ENCODE measurements at places on chromosomes 6 and 20. TPM values are rescaled to one million over a fixed set of nuclear protein-coding genes. Genes with fewer than 3 reads are reported as not detected.

HAO1 gene
- total RNA-seq: not detected

MCCD1 gene
- not detected for total RNA-seq

TMEM30A gene
- 70.2 TPM for total RNA-seq

LGSN gene
- not detected for total RNA-seq

RSPH9 gene
- total RNA-seq: not detected

DNA sequence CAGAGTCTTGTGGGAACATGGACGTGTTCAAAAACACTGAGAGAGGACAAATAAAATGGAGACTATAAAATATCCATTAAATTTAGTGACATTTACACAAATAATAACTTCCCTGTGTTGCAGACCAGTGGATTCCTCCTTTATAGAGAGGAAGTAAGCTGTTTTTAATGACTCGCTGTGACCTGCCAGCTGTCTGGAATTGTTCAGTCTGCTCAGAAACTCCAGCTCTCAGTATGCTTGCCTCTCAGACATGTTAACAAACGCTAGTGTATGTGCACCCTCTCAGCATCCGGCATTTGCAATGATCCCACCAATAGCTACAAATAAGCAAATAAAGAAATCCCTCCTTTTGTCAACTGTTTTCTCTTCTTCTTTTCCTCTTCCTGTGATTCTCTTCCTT lies 158.0 kb upstream of the TCF21 start:
- DNase-seq: no peak
- H3K27me3 ChIP-seq: no peaks in the 10 kb centered on the region
- H3K4me1 ChIP-seq: no peaks in the 10 kb centered on the region
- H3K27ac ChIP-seq: no peak overlapping the region

GRCh38 chr20:39941245-39941644 lies 747.8 kb downstream of the MAFB start:
- no peaks in the 10 kb centered on the region for H3K4me1 ChIP-seq
- no peak for DNase-seq
- no peaks in the 10 kb centered on the region for H3K36me3 ChIP-seq

GRCh38 chr6:88985901-88986300 lies 22.5 kb upstream of the RNGTT start:
- peaks cover 4% of the 10 kb centered on the region for H3K27me3 ChIP-seq
- H3K4me3 ChIP-seq: no peak overlapping the region
- no peak for DNase-seq
- no peak overlapping the region for H3K27ac ChIP-seq
- no peaks in the 10 kb centered on the region for H3K4me1 ChIP-seq

GRCh38 chr6:35309611-35310264 lies 12.1 kb downstream of the DEF6 start:
- H3K36me3 ChIP-seq: peaks cover 78% of the 10 kb centered on the region
- peaks cover 81% of the 10 kb centered on the region for H3K4me1 ChIP-seq
- H3K27me3 ChIP-seq: no peaks in the 10 kb centered on the region
- DNase-seq: no peak
- H3K27ac ChIP-seq: peak overlapping the region; percentile 93

- DNase-seq: no peak
- no peaks in the 10 kb centered on the region for H3K36me3 ChIP-seq
- peaks cover 2% of the 10 kb centered on the region for H3K27me3 ChIP-seq
- H3K4me3 ChIP-seq: no peak overlapping the region
- H3K4me1 ChIP-seq: no peaks in the 10 kb centered on the region
Measured at GRCh38 chr20:17762873-17763557, 63.2 kb downstream of the BANF2 start.

- H3K4me3 ChIP-seq: no peak overlapping the region
- DNase-seq: peak; percentile 39
- peaks cover 60% of the 10 kb centered on the region for H3K4me1 ChIP-seq
- peak overlapping the region; percentile 21 for H3K27ac ChIP-seq
Measured at GRCh38 chr6:28134015-28134414, 7.7 kb upstream of the ZKSCAN8 start.

DNA sequence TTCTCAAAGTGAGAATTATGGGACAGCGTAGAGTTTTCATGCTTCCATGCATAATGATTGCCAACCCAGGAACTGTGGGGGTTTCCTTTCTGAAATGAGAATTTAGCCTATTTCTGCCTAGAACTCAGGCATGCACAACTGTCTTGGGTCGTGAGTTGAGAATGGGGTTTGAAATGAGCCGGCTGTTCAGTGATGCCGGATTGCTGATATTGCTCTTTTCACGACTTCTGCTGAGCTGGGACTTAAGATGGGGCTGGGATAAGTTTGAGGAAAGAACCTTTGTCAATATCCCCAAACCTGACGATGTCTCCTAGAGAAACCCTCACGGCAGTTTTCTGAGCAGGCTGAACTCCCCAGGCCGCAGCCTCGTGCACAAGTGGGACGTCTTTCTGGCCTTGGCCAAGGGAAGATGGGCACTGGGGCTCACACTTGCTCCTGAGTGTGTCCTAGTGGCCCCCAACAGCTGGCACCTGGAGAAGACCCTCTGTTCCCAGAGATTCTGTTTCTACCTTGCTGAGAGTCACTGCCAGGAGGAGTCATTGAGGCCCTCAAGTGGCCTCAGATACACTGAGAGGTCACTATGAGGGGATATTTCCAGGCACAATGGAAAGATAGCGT lies 34.1 kb upstream of the RIN2 start:
- H3K27me3 ChIP-seq: no peaks in the 10 kb centered on the region
- H3K27ac ChIP-seq: no peak overlapping the region
- DNase-seq: no peak
- H3K36me3 ChIP-seq: no peaks in the 10 kb centered on the region
- no peak overlapping the region for H3K4me3 ChIP-seq

DNA sequence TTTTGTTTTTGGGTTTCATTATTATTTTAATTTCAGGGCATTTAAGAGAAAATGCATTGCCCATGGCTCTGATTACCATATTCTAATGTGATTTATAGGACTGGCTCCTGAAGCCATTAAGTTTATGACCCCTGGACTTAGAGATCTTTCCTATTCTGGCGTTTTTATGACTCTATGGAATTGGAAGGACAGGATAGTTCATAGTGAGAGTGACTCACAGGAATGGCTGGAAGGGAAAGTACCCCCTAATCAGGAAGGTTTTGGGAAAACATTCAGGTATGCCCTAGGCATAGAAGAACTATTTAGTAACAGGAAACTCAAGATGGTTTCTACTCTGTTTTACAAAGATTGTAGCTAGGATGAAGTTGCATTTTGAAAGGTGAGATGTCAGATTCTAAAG lies 108.6 kb upstream of the SLC2A12 start:
- H3K27me3 ChIP-seq: peaks cover 1% of the 10 kb centered on the region
- no peak overlapping the region for H3K4me3 ChIP-seq
- no peaks in the 10 kb centered on the region for H3K4me1 ChIP-seq
- H3K36me3 ChIP-seq: no peaks in the 10 kb centered on the region
- H3K27ac ChIP-seq: no peak overlapping the region

GRCh38 chr6:101232961-101233360 lies 160.5 kb upstream of the GRIK2 start:
- H3K4me1 ChIP-seq: no peaks in the 10 kb centered on the region
- no peaks in the 10 kb centered on the region for H3K36me3 ChIP-seq
- no peak overlapping the region for H3K27ac ChIP-seq
- no peaks in the 10 kb centered on the region for H3K27me3 ChIP-seq
- DNase-seq: no peak

DNA sequence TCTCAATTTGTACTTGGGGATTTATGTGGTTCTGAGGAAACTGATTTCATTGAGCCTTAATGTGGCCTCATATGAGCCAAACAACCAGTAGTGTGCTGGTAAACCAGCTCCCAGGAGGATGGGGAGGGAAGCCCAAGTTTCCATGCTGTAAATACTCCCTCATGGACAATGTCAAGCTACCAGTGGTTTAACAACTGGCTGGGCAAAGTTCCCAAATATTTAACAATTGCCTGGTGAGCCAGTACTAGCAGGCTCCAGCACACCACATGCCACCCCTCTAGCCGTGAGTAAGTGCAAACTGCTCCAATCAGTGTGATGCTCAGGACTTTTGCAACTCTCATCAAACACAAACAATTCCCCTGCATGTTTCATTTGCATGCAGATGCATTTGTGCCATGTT lies 19.2 kb upstream of the CDKN1A start:
- H3K4me1 ChIP-seq: peaks cover 23% of the 10 kb centered on the region
- no peak overlapping the region for H3K4me3 ChIP-seq
- H3K27me3 ChIP-seq: peaks cover 39% of the 10 kb centered on the region
- H3K27ac ChIP-seq: no peak overlapping the region

- no peak overlapping the region for H3K4me3 ChIP-seq
- no peaks in the 10 kb centered on the region for H3K4me1 ChIP-seq
Measured at GRCh38 chr6:71211799-71212198, 76.8 kb upstream of the OGFRL1 start.
